ENCODE measurements at places on chromosomes 2 and 18. TPM values are rescaled to one million over a fixed set of nuclear protein-coding genes. Genes with fewer than 3 reads are reported as not detected.

DNA sequence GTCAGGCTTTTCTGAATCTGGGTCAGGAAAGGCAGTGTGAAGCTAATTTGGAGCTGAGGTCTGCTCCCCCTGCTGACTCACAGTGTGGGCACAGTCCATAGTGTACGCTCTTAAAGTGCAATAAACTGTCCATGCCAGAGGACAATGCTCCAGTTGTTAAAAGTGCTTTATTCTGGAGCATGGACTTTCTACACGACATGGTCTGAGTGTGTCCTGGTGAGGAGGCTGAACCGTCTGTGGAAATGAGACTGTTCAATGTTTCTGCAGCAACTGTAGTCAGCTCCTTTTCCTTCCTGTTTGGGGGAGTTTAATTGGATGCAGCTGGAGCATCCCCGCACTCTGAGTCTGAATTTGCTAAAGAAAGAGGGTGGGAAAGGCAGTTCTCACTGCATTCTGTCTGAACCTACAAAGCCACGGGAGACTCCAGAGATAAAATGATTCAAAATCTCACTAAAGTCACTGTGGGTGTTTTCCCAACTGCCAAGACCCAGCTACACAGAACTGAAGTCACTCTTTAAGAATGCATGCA lies 110.2 kb upstream of the TRIB2 start:
- no peaks in the 10 kb centered on the region for H3K27me3 ChIP-seq
- no peak for DNase-seq
- H3K4me1 ChIP-seq, result no peaks in the 10 kb centered on the region

DNA sequence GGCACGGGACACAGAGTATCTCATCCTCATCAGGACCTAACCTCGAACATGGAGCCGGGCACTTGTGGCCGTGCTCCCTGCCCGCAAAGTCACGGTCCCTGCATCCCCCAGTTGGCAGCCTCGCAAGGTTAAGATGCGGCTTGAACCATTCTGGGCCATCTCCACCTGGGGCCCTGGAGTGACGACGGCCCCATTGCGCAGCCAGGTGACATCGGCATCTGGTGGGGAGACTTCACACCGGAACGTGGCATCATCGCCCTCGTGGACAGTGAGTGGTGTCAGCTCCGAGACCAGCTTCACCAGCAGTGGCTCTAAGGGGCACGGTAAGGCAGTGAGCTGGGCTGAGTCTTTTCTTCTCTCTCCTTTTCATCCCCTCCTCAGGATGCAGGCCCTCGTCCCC lies 12.6 kb downstream of the TMEM198 start:
- no peaks in the 10 kb centered on the region for H3K27me3 ChIP-seq
- no peaks in the 10 kb centered on the region for H3K36me3 ChIP-seq
- no peak overlapping the region for H3K4me3 ChIP-seq
- no peak for DNase-seq
- no peak overlapping the region for H3K27ac ChIP-seq

C2orf78 gene
- total RNA-seq, result not detected

FIGLA gene
- total RNA-seq, result not detected

DNA sequence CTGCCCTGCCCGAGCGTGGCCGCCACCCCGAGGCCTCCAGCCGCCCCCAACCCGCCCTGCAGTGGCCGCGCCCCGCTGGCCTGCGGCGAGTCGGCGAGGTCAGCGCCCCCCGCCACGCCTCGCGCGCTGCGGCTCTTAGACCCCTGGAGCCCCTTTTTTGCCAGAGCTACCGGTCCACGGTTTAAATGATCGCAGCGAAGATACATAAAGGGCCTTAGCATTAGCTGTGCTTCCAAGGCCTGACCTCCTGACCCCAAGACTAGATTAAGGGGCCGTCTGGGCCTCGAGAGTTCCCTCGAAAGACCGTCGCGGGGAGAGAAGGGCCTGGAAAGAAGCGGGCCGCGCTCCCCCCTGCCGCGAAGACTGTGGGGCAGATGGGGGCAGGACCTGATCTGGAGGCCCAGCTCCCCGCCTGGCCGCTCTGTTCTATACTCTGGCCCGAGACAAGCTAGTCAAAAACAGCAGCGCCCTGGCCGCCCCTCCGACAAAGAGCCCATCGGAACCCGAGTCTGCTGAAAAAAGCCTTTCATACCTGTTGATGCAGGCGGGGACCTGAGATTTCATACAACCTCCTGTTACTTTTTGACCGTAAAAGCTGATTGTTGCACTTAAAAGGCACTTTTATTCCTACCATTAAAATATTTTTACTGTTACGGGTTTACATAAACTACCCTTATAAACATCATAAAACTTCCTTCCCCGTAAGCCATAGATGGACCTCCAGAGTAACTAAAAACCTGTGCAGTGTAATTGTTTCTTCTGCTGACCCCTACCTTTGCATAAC lies 68.7 kb upstream of the PSMD14 start:
- H3K27me3 ChIP-seq, result no peaks in the 10 kb centered on the region
- peak; percentile 74 for DNase-seq
- no peak overlapping the region for H3K27ac ChIP-seq

- H3K27ac ChIP-seq, result no peak overlapping the region
- no peak for DNase-seq
- H3K4me1 ChIP-seq, result no peaks in the 10 kb centered on the region
These were observed 67.0 kb upstream of the APCDD1 start for GRCh38 chr18:10387399-10387798.

DNA sequence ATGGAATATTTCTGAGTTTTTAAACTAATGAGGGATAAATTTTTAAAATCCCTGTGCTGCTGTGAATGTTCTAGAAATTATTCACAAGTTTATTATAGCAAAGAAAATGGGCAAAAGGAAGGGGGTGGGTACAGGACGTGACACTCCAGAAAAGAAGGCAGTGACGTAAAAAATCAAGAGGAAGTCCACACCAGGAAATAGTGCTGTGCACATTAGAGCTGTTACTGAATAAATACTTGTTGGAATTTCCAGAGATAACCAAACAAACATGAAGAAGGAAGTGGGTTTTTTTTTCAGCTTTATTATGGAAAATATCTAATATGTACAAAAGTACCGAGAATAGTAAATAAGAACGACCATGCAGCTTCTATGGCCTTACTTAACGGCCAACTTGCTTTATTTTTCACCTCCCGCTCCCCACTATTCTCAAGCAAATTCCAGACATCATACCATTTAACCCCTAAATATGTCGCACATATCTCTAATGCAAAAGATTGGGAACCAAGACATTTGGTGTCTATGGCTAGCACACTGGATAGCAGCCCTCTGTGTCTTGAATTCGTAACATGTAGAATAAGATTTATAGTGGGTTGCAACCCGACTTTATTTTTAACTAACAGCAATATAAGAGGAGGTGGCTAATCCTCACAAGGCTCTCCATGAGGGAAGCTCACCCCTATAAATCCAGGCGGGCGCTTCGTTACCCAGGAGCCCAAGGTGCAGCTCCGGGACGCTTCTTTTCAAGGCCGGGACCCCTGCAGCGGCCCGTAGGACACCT lies 580 bp upstream of the NDUFV2 start:
- H3K4me3 ChIP-seq, result peak overlapping the region; percentile 87
- H3K27me3 ChIP-seq, result no peaks in the 10 kb centered on the region
- no peaks in the 10 kb centered on the region for H3K36me3 ChIP-seq
- H3K4me1 ChIP-seq, result peaks cover 5% of the 10 kb centered on the region

CRYGD gene
- not detected for total RNA-seq

DNA sequence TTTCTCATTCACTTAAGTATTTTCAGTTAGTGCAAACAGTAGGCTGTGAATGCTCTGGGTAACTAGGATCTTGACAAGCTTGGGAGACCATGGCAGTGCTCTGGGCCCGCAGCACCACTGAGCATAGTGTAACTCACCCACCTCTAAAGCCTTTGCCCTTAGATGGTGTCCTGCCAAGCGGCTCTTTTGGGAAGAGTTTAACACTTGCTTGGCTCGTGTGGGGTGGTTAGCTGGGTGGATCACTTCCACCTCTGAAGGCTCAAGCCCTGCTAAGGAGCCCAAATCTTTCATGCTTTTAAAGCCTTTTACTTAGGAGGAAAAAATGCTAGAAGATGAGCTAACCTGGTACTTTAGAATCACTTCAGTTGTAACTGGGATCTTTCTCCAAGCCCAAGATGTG lies 33.9 kb downstream of the PTPN18 start:
- H3K4me1 ChIP-seq, result no peaks in the 10 kb centered on the region
- no peaks in the 10 kb centered on the region for H3K27me3 ChIP-seq
- H3K4me3 ChIP-seq, result no peak overlapping the region
- H3K27ac ChIP-seq, result no peak overlapping the region
- DNase-seq, result no peak

SKOR2 gene
- total RNA-seq, result not detected

GRCh38 chr2:26527726-26528585 lies 50.0 kb upstream of the OTOF start:
- H3K4me3 ChIP-seq, result no peak overlapping the region
- no peaks in the 10 kb centered on the region for H3K36me3 ChIP-seq
- no peaks in the 10 kb centered on the region for H3K4me1 ChIP-seq
- no peaks in the 10 kb centered on the region for H3K27me3 ChIP-seq
- H3K27ac ChIP-seq, result no peak overlapping the region
- peak; percentile 55 for DNase-seq

POTEC gene
- not detected for total RNA-seq

DNA sequence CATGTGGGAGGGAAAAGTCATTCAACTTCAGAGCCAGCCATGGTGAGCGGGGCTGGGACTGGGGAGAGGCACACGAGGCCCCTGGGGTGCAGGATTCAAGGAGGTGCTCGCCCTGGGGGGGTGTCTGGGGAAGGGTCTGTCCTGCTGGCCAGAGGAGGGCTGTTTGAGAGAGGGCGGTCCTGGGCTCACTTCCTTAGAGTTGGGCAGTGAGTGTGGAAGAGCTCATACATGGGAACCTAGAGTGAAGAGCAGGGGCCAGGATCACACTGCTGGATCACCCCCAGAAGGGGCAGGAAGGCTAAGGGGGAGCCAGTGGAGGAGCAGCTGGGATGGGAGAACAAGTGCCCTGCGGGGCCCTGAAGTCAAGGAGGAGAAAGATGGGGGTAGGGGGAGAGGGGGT lies 6.5 kb downstream of the SH3BP4 start:
- H3K36me3 ChIP-seq, result no peaks in the 10 kb centered on the region
- H3K4me3 ChIP-seq, result no peak overlapping the region
- no peaks in the 10 kb centered on the region for H3K27me3 ChIP-seq
- no peaks in the 10 kb centered on the region for H3K4me1 ChIP-seq

DNA sequence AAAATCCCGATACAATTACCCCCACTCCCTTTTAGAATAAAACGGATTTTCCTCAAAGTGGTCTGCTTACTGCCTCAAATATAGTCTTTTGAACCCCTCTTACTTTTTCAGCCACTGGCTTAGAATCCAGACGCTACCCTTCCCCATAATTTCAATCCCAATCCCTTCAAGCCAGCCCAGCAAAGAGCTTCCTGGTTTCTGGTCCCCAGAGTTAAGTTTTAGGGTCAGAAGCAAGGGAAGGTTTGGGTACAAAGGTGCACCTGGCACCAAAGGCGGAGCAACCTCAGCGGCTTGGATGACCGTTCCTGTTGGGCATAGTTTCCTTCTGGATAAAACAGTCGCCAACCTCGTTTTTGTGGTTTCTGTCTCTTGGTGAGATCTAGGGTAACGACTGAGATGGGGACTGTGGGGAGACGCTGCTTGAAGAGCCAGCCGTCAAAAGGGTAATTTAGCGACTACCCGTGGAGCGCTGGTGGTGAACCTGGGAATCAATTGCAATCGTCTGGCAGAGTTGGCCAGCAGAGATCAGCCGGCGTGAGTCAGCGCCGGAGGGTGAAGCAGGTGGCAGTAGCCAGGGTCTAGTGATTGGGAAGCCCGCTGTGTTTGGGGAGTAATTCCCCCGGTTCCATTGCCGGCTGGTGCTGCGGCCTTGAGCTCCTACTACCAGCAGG lies 1.6 kb downstream of the FEV start:
- H3K4me1 ChIP-seq, result no peaks in the 10 kb centered on the region
- H3K27ac ChIP-seq, result no peak overlapping the region
- H3K27me3 ChIP-seq, result peaks cover 2% of the 10 kb centered on the region
- H3K4me3 ChIP-seq, result no peak overlapping the region

UGT1A10 gene
- not detected for total RNA-seq

DNA sequence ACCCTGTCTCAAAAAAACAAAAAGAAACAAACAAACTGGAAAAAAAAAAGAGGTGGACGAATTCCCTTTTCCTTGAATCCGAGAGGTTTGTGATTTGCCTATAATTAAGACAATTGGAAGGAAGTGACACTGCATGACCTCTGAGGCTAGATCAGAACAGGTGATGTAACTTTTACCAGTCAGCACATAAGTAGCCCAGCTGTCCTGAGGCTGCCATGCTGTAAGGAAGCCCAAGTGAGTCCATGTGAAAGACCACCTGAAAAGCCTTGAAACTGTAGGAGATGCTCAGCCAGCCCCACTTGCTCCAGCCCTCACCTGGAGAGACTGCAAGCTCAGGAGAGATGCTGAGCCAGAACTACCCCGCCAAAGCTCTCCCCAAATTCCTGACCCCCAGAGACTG lies 166.8 kb downstream of the TGIF1 start:
- no peak overlapping the region for H3K4me3 ChIP-seq
- H3K27ac ChIP-seq, result no peak overlapping the region
- H3K27me3 ChIP-seq, result no peaks in the 10 kb centered on the region

DNA sequence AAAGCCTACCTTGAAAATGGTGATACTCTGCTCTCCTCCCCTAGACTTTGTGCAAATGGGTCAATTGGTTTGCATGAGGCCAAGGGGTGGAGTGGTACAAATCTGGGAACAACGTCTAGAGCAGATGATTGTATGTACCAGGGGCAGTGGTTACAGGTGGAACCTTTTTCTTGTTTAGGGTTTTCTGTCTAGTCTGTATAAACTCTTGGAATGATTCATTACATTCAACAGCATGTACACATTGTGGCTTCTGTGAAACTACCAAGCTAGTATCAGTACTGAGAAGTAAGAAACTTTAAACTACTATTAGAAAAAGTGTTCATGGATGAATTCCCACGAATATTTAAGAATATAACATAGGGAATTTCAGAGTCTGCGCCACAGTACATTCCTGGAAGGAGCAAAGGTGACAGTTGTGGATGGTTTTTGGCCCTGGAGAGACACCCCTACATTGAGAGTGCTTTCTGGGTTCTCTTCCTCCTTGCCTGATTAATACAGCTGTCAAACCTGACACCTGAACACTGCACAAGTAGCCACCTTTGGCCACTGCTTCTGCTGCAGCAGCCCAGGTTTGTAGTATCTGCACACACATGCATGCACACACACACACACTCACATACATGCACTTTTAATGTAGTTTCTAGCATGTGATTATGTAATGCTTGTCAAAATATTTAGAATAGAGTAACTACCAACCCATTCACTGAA lies 30.0 kb downstream of the CFAP221 start:
- no peak overlapping the region for H3K4me3 ChIP-seq
- H3K4me1 ChIP-seq, result no peaks in the 10 kb centered on the region
- no peak for DNase-seq
- H3K27me3 ChIP-seq, result no peaks in the 10 kb centered on the region
- H3K36me3 ChIP-seq, result no peaks in the 10 kb centered on the region

ASXL3 gene
- total RNA-seq, result 5.1 TPM

- H3K27me3 ChIP-seq, result no peaks in the 10 kb centered on the region
- no peak for DNase-seq
- no peaks in the 10 kb centered on the region for H3K4me1 ChIP-seq
- H3K27ac ChIP-seq, result no peak overlapping the region
- no peaks in the 10 kb centered on the region for H3K36me3 ChIP-seq
These were observed 87.3 kb downstream of the INHBB start for GRCh38 chr2:120432976-120433815.

GRCh38 chr18:48404716-48405507 lies 4.3 kb downstream of the ZBTB7C start:
- H3K36me3 ChIP-seq, result no peaks in the 10 kb centered on the region
- peaks cover 8% of the 10 kb centered on the region for H3K4me1 ChIP-seq
- H3K27ac ChIP-seq, result no peak overlapping the region
- DNase-seq, result no peak

GRCh38 chr2:222076973-222077690 lies 221.7 kb downstream of the PAX3 start:
- no peak overlapping the region for H3K4me3 ChIP-seq
- no peak for DNase-seq
- H3K36me3 ChIP-seq, result no peaks in the 10 kb centered on the region
- peaks cover 1% of the 10 kb centered on the region for H3K27me3 ChIP-seq
- no peak overlapping the region for H3K27ac ChIP-seq
